ENCODE measurements at places on chromosomes 11 and 22.

DNA sequence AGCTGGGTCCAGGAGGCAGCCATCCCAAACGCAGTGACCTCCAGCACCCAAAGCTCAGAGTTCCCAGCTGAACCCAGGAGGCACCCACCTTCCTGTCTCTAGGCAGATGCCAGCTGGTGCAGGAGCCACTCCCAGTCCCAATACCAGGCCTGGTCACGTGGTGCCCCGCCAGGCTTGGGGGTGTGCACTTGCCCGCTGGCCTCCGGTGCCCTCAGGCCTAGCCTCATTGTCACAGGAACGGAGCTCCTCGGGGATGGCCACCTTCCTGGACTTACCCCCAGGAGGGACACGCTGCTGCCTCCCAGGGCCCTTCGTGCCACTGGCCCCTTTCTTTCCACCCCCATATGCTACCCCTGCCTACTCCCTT, 4.6 kb downstream of the BID start:
- no peak for DNase-seq

DNA sequence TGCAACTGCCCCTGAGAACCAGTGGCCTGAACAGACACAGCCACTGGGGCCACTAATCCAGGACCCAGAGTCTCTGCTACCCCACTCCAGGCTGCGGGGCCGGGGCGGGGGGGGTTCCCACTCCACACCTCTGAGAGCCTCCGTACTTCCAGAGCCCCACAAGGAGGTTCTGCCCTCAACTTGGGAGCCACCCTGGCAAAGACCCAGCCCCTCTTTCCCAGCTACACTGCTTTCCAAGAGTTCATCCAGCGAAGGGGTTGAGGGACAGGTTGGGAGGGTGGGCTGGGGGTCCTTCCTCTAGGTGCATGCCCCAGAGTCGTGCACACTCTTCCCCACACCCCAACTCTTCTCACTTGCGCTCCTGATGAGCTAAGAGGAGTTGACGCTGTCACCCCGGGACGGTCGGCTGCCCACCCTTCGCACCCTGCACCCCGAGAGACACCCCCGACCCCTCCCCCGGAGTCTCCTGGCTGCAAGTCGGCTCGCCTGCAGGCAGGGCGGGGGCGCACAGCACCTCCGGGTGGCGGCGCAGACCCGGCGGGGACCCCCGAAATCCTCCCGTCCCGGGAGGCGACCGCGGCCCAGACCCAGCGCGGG, 531 bp downstream of the RAB3IL1 start:
- no peak for DNase-seq

DNA sequence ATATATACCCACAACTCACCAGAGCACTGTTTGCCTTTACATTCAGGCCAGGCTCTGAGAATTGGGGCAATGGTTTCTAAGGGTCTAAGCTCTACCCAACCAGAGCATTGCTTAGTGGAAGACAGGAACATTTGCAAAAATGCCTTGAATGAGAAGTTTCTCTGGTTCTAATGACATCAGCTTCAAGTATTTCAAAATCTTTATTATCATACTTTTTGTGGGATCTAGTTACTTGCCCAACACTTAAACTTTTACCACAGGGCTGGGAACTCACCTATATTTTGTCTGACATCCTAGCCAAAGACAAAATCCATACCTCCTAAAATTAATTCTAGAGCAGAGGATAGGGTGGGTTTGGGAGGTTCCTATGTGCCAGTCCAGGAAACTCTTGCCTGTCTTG, 51.5 kb downstream of the INSC start:
- DNase-seq = no peak

DNA sequence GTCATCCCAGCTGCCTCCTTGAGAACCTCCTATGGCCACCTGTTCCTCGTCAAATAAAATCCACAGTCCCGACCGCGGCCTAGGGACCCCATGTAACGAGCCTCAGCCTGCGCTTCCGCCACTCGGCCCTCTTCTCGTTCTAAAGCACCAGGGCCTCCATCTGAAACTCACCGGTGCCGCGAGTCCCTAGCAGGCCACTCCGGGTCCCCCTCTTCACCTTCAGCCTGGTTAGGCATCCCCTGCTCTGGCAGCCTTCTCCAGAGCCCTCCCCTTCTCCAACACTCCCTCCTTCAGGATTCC, 2.4 kb upstream of the SSTR3 start:
- DNase-seq = no peak

- no peak for DNase-seq
Observed at GRCh38 chr11:132907651-132908413, 624.5 kb downstream of the OPCML start.

GRCh38 chr22:36758792-36759271, 17.1 kb downstream of the IFT27 start:
- DNase-seq = no peak

DNA sequence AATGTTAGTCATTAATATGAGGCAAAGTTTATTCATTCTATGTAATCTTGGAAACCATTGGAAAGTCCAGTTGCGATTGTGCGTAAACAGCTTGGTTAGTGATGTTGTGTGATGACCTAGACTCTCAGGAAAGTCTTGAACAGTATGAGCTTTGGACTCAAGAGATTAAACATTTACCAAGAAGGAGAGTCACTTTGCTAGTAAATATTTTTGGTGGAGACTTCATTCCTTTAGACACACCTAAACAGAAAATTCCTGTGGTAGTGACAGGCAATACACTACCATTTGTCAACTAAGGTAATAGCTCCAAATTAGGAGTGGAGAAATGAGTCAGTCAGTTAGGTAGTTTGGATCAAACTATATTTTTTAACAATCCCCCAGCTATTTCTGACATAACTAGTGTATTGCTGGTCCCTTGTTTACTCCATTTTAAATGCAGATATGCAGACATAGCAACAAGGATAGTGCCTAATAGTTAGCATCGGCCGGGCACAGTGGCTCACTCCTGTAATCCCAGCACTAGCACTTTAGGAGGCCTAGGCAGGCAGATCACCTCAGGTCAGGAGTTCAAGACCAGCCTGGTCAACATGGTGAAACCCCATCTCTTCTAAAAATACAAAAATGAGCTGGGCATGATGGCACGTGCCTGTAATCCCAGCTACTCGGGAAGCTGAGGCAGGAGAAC, 89.3 kb downstream of the ARHGAP42 start:
- DNase-seq = no peak

GRCh38 chr11:63564056-63564774, 1.0 kb upstream of the PLAAT2 start:
- no peak for DNase-seq

GRCh38 chr22:35480627-35481550, 59.7 kb upstream of the RASD2 start:
- DNase-seq = peak; percentile 29

GRCh38 chr22:46592390-46592872, 27.8 kb upstream of the GRAMD4 start:
- DNase-seq = no peak

DNA sequence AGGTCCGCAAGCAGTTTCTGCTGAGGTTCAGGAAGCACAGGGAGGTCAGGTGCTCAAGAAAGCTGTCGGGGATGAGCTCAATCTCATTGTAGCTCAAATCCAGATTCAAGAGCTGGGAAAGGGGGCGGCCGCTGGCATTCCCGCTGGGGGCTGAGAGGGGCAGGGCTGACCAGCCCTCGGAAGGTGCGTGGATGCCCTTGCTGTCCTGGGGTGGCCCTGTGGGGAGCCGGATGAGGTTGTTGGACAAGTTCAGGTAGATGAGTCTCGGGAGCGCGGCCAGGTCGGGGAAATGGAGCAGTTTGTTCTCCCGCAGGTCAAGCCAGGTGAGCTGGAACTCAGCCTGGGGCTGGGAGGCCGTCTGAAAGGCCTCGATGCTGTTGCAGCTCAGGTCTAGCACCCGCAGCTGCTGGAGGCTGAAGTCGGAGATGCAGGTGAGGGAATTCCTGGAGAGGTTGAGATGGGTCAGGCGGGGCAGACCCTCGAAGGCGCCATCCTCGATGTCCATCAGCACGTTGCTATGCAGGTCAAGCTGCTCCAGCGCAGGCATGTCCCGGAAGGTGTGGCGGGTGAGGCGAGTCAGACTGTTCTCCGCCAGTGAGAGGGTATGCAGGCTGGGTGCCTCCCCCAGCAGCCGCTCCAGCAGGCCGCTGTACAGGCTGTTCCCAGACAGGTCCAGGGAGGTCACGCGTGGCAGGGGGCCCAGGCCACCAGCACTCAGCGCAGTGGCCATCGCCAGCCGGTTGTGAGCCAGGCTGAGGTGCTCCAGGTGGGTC, 9.8 kb downstream of the LRRC32 start:
- no peak for DNase-seq

Measured in amniotic epithelial cell (primary cell).